Iris pigment epithelial cell (primary cell): ENCODE measurements at places on chromosomes 5 and 9.

DNA sequence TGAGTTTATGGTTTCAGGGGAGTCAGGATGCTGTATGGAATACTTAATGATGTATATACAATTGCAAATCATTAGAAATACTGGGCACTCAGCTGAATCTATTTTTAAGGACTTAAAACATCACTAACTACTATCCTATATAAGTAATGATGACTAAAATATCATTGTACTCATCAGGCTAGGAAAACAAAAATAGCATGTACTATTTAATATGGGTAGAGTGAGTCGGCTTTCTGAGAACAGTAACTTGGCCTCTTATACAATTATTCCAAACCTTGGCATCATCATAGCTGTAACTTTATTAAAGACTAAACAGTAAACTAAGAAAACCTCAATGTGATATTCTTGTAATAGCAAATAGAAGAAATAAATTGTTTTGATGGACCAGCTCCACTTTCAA lies 94.5 kb downstream of the PJA2 start:
- DNase-seq: no peak

DNA sequence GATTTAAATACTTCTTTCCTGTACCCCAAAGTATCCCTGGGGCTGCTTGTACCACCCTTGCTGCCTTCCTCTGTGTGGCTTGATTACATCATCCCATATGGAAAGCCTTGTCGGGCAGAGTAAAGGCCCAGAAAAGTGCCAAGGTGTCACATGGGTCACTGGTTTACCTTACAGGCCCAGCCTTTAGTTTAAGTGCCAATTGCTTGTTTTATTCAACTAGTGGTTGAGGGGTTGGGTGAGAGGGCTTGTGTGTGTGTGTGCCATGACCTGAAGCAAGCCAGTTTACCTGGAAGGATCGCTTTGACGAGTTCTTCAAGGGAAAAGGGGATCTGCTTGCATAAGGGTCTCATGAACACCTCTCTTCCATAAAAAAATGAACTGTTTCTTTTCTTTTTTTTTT lies 7.8 kb upstream of the HSPA9 start:
- no peak for DNase-seq

DNA sequence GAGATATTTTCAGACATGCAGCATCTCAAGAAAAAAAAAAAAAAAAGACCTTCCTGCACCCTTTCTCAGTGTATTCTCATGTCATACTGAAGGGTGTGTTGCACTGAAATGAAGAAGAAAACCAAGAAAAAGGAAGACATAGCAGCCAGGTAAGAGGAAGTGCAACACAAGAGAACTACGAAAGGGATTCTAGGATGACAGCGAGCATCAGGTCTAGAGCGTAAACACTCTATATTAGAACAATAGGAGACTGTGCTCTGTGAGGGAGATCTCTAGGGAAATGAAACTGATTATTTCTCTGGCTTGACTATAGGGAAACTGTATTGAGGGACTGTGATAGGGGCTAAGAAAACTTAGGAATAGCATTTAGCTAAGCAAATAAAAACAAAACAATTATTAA lies 30.0 kb downstream of the BTF3 start:
- no peak for DNase-seq

DNA sequence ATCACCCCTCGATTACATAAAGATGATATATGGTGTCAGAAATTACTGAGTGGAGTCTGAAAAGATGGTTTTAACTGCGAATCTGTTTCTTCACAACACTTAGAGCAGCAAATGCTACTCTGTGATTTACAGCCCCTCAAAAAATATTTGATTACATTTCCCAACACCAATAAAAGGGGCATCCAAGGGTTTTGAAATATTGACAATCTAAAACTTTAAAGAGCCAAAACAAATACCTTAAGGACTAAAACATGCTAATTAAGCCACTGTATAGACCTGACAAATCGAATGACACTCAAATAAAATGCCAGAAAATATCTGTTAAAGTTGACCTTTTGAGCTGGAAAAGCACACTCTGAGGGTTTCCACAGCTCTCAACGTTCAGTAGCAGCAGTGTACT lies 73.2 kb downstream of the ELAVL2 start:
- DNase-seq: no peak

GRCh38 chr5:116773926-116774325 lies 199.3 kb upstream of the SEMA6A start:
- DNase-seq: no peak

DNA sequence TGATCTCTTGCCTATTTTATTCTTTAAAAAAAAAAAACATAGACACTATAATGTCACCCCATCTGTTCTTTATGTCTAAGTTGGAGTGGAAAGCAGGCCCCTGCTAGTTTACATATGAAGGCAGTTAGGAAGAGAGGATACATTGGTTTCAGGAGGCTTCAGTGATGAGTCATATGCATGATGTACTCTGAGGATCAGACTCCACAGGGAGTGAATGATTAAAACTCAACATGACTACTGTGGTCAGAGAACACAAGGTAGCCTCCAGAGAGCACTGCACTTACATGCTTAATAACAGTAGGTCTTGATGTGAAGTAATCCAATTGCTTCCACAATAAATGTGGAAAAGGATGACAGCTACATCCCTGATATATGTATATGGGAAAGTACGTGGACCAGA lies 22.7 kb upstream of the FSTL4 start:
- DNase-seq: peak; percentile 58

DNA sequence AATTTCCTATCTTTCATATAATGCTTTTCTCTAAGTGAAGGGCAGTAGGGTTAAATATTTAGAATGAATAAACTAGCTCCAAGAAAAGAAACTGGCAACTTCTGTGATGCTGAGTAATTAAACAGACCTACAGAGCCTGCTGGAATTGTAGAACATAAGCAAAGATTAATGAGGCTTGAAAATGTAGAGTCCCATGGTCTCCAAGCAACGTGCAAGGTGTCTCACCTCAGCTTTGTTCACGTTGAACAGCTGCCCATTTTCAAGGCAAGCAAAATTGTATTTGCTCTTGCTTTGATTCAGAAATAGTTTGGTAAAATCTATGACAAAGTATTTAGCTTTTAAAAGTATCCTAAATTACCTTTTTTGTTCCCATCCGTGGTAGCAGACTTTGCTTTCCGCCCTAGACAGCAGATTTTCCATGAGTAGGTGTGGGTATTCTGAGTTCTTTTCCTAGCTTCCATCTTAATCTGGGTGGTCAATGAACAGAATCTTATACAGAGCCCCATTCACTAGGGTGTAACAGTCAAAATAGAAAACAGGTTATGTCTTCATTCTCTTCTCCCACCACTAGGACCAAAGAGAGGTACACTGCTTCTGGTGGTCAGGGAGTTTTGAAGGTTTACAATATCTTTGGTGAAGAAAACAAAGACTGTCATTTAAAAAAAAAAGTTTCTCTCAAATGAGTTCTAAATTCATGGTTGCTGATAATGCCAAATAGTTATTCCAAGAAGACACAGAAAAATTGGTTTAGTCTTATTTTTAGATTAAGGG lies 52.1 kb upstream of the TYRP1 start:
- no peak for DNase-seq

DNA sequence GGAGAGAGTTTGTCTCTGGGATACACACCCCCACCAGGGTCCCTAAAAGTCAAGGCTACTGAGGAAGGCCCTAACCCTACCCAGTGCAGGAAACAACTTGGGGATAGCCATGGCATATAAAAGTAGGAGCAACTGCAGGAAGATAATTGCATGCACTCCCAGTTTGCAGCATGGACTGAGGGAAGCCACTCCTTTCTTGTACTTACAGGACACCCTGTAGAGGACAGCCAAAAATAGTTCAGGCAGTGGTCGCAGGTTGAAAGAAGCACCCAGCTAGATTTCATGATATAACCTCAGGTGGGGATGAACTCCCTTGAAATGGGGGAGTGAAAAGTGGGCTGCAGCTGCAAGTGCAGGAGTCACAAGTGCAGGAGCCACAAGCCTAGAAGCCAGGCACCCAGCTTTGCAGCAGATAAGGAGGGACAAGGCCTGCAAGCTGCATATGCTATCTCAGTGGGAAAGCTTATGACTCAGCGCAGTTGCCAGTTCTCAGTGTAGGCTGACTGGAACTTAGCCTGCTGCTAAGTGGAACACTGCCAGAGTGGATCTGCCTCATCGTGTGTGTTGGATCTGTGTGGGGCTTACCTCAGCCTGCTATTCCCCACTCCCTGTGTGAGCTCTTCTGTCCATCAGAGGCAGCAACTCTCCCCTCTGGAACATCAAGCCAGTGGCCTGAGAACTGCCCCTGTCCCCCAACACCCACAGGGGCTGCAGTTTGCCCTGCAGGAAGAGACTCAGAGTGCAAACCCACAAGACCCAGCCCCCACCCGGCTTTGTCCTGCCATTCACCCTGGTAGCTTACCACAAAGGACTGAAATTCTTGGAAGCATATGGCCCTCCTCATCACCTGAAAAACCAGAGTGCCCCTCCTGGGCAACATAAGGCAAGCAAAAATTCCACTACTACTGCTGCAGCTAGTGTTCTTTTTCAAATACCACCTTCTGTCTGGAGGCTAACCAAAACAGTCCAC lies 42.7 kb downstream of the CYLC2 start:
- DNase-seq: peak; percentile 20

DNA sequence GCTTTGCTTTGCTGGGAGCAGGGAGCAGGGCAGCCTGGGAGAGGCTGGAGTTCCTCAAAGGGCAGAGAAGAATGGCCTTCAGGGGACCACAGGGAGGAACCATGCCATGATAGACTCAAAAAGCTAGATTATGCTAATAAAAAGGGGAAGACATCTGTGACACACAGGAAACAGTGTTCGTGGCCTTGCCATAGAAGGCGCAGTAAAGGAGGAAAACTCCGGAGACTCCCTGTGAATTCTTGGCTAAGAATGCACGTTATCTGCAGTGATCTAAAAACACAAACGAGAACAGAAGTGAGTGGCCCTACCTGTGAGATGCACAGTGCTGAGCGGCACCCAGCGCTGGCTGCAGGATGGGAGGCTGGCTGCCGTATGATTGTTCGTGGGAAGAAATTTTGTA lies 15.9 kb upstream of the LTC4S start:
- DNase-seq: no peak

- no peak for DNase-seq
These were observed 670 bp downstream of the CCDC171 start for GRCh38 chr9:15553528-15553898.

DNA sequence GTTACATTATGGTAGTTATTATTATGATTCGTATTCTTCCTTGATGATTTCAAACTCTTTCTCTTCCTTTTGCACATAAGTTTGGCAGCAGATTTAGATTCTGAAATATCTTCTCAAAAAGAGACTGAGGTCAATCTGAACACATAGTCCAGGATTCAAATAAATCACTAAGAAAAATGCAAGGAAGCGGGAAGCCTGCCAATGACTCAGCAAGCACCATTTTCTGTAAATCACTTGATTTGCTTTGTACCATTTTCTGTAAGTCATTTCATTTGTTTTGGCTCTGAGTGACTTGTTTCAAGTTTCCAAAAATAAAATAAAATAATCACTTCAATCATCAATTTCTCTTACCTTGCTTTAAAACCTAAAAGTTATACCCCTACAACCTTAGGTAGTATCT lies 24.6 kb upstream of the GLIS3 start:
- DNase-seq: peak; percentile 88

GRCh38 chr5:1536322-1536845 lies 12.6 kb upstream of the LPCAT1 start:
- DNase-seq: peak; percentile 65

GRCh38 chr9:73649552-73649951 lies 497.9 kb downstream of the ANXA1 start:
- DNase-seq: no peak

DNA sequence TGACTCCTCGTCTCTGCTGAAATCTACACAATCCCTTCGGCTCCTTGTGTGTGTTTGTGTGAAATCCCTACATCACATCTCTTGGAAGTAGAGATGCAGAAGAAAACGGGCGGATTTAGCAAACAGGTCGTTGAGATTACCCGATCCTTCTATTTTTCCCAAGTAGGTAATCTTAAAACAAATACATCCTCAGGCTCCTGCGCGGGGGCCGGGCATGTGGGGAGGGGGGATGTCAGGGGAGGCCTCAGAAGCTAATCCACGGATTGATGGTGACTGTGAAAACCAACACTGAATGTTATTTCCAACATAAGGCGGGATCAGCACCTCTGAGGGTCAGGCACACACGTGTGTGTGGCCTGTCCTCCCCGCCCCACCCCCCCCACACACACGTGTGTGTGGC lies 137.8 kb downstream of the ROR2 start:
- no peak for DNase-seq

- DNase-seq: no peak
These were observed 65.0 kb upstream of the GGTA1 start for GRCh38 chr9:121564504-121565260.

DNA sequence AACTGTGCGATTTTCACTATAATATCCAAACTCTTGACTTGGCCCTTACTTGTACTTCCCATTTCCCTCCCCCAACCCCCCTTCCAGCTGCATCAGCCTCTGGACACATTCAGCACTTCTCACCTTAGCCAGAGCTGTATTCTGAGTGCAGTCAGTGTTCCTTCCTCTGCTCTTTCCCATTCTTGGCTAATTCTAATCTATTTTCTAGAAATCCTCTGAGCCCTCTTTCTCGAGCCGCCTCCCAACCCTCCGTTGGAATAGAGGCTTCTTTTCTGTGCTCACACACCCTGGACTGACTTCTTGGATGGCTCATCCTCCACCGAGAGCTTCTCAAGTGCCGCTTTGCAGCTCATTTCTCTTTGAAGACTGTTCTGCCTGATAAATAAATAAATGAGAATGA lies 188.8 kb downstream of the NTRK2 start:
- no peak for DNase-seq

DNA sequence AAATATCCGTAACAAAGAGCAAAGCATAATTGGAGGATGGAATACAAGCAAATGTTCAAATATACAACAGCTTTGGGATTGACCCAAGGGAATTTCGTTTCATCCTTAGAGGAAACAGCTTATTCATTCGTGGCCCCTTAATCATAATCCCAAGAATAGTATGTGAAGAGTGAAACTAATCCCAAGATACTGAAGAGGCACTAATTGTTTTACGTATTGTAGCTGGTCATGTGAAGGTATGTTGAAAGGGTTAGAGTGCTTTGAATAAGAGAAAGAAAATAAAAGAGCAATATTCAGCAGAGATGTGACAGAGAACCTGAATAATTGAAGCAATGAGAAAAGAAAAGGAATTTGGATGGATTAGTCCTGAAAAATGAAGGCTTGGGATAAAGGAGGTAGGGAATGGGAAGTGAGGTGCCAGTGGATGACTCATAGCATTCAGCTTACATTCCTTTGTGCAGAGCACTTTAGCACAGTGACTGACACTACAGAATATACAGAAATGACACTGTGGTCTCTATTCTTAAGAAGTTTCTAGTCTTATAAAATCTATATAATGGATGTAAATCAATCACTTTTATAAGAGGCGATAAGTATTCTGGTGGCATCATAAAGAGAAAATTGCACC lies 221.9 kb downstream of the TLR4 start:
- peak; percentile 0 for DNase-seq

DNA sequence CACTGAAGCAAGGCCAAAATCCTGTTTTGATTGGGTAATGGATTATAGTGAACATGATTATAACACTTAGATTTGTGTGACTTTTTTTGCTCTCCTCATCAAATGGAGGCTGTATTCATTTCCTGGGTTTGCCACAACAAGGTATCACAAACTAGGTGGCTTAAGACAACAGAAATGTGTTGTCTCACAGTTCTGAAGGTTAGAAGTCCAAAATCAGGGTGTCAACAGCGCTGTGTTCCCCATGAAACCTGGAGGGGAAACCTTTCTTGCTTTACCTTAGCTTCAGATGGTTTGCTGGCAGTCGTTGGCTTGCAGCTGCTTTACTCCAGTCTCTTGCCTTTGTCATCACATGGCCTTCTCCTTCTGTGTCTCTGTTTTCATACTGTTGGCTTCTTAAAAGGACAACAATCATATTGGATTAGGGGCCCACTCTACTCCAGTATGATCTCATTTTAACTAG lies 32.4 kb downstream of the CDC42SE2 start:
- no peak for DNase-seq

GRCh38 chr5:54743997-54744788 lies 226.6 kb downstream of the SNX18 start:
- peak; percentile 99 for DNase-seq
